ENCODE measurements at places on chromosomes 11 and 22.

DNA sequence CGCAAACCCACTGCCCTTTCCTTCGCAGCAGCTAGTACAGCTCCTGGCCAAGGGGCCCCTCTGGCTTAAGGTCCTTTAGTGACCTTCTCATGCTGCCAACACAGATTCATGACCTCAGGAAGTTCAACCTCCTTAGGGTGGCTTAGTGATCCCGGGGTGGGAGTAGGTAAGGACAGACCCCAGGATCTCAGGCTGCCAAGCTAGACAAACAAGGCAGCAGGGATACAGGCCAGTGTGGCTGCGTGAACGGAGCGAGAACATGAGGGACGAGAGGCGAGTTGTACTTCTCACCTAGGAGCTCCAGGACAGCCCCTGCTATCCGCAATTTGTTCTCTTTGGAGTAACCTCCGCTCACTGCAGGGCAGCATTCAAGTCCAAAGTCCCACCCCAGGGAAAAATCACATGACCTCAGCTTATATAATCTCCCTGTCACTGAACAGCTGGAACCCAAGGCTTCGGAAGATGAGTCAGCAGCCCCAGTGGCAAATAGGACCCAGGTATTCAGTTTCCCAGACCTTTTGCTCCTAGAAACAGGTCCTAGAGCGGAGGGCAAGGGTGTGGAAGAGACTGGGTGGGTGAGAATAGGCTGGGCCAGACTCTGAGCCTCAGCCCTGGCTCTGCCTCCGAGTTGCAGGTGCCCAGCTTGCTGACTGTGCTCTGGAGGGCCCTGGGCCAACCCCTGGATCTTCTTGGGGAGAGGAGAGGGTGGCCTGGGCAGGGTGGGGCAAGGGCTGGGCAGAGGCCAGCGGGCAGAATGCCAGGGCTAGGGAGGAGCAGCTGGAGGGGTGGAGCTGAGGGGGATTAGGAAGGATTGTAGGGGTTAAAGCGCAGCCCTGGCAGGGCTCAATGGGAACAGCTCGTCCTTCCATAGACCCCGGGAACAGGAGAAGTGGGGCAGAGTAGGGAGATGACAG is 13.1 kb downstream of the USP2 start:
- no peak for DNase-seq

GRCh38 chr11:93494357-93494756 is 48.8 kb downstream of the SMCO4 start:
- DNase-seq: no peak

DNA sequence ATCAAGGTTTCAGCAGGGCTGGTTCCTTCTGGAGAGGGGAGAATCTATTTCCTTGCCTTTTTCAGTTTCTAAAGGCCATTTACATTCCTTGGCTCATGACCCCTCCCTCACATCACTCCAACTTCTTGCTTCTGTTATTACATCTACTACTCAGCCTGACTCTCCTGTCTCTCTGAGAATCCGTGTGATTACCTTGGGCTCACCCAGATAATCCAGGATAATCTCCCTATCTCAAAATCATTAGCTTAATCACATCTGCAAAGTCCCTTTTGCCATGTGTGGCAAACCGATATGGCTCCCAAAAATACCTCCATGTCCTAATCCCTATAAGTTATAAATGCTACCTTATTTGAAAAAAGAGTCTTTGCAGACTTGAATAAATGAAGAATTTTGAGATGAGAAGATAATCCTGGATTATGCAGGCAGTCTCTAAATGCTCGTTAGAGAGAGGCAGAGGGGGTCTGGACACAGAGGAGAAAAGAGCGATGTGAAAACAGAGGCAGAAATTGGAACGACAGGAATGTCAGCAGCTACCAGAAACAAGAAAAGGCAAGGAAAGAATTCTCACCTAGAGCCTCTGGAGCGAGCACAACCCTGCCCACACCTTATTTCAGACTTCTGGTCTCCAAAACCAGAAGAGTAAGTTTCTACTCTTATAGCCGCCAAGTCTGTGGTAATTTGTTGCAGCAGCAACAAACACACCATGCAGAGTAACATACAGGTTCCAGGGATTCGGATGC is 23.6 kb upstream of the ARHGAP32 start:
- DNase-seq: no peak

DNA sequence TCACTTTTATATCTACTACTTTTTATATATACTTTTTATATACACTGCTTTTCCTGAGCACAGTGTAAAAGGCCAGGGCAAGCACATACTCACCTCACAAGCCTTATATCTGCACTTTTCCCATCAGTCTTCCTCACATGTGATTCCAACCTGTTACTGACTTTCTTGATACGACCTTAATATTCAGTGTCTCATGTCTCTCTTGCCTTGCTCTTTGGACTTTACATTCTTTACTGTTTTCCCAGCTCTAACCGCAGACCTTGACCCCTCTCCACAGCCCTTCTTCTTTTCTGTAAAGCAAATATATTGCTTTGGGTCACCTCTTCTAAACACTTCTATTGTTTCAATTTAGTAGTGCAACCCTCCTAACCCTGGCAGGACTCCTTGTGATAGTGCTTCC is 353.1 kb upstream of the ANO5 start:
- no peak for DNase-seq

DNA sequence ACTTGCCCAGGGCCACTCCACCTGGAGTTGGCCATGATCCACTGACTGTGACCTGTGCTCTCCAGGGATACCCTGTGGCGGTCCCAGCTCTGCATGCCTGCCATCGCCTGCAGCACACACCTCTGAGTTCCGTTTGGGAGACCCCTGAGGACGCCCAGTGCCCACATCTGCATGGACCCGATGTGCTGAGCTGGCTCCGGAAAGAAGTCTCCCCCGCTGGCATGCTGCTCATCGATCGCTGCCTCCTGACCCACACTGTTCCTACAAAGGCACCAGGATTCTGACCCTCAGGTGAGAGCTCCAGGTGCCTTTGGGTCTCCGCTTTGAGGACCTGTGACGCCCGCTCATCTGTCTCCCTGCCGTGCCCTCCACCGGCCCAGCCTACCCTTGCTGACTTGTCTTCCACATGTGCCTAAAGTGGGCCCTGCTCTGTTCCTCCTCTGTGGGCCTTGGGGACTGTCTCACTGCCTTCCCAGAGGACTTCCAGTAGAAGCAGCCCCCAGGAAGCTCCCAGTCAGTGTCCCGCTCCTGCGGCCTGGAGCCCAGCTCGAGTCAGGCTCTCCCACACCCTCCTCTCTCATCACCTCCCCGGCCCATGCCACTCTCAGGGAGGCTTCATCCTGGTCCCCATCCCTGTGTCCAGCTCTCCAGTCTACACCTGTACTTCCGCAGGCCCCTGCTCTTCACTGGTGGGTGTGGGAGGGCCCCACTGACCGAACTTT is 5.9 kb upstream of the SLC25A1 start:
- no peak for DNase-seq

DNA sequence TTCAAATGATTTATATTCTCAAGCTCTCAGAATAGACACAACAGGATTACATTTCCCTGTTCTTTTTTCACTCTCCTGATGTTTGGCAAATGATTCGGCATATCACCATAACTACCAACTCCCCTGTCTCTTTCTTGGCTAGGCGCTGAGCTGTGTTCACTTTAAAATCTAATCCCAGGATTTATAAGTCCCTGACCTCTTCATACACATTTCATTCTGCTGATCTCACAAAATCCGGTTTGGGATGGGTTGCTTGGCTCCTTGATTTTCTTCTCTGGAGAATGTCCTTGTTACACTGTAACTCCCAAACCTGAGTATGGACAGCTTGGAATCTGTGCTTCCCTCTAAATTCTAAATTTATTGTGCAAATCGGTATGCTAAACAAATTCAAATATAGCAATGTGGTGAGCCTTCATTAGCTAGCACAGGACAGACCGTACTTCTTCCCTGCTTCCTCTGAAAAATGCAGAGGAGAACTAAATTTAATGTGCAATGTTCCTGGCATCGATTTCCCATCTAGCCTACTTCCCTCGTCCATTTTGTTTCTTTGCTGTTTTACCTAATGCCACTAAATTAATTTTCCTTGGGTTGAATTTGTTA is 858.5 kb upstream of the FAT3 start:
- no peak for DNase-seq

DNA sequence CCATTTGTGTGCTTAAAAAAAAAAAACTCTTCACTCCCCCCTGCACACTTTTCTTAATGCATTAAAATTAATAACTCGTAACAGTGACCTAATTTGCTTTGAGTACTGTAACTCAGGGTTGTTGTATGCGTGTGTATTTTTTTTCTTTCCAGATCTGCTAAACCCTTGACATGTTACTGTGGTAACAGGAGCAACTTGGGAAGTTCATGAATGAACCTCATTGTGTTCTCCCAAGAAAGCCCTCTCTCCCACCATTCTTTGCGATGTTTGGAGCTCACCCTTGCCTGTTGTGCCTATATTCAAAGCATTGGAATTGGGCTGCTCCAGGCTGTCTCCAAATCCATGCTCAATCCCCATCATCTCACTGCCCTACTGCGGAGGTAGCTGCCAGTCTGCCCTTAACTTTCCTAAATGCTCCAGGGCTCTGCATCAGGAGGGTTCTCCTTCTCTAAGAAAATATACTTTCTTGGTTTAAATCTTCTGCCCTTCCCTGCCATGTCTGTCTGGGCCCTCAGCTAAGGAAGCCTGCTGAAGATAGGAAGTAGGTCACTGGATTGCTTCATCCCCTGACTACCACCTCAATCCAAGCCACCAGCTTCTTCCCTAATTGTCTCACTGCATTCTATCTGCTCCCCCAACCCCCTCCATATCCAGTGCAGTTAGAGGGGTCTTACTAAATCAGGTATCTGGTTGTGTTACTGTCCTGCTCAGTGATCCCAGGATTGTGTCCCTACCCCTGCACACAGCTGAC is 70.3 kb downstream of the KIRREL3 start:
- no peak for DNase-seq

DNA sequence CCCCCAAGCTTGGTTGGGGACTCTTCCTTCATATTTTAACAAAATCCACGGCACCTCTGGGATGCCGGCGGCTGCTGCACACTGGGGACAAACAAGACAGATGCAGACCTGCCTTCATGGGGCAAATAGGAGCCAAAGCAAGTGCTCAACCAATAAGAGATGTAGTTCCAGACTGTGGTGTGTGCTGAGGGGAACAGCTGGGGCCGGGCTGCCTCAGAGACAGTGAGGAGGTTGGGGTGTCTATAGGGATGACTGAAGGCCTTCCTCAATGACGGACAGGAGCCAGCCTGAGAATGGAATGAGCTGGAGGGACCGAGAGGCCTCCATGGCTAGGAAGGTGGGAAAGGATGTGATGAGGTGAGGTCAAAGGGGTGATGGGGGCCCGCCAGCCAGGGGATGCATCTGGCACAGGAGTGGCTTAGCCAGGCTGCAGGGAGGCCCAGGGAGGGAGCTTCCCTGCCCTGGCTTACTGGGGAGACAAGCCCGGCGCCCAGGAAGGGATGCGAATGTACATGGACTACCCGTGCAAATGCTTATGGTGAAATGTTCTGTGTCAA is 10.3 kb upstream of the CTSD start:
- no peak for DNase-seq

DNA sequence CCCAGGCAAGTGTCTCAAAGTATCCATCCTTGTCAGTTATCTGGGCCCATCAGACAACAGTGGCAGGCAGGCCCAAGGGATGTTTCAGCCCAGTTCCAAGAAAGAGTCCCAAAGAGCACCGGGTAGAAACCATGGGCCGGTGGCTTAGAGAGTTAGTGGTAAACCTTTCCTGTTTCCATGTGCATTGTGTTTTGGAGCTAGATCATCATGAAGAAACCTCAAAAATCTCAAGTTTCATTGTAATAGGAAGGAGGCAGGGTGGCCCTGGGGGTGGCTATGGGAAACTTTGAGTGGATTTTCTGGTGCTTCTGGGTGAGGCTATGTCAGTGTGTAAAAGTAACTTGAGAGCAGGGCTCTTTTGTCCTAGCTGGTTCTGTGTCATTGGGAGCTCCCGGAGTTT is 68.1 kb downstream of the UBASH3B start:
- DNase-seq: no peak

DNA sequence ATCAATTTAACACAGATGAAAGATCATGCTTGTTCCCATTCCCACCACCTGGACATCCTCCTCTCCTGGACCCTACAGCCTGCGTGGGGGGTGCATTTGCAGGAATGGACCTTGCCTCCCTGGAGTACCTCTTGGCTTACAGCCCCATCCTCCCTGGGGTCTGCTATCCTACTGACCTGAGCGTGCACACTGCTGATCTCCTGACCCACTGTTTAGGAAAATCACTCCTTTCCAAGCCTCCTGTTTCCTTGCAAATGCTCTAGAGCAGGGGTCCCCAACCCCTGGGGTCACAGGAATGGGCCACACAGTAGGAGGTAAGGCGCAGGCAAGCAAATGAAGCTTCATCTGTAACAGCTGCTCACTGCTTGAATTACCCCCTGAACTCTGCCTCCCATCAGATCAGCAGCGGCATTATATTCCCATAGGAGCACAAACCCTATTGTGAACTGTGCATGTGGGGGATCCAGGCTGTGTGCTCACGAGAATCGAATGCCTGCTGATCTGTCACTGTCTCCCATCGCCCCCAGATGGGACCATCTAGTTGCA is 88.2 kb upstream of the SEPTIN5 start:
- DNase-seq: no peak

- no peak for DNase-seq
These were observed 37.1 kb upstream of the TLCD5 start for GRCh38 chr11:120288021-120288420.

GRCh38 chr11:40683010-40683409 is 776.4 kb downstream of the LRRC4C start:
- DNase-seq: peak; percentile 67

DNA sequence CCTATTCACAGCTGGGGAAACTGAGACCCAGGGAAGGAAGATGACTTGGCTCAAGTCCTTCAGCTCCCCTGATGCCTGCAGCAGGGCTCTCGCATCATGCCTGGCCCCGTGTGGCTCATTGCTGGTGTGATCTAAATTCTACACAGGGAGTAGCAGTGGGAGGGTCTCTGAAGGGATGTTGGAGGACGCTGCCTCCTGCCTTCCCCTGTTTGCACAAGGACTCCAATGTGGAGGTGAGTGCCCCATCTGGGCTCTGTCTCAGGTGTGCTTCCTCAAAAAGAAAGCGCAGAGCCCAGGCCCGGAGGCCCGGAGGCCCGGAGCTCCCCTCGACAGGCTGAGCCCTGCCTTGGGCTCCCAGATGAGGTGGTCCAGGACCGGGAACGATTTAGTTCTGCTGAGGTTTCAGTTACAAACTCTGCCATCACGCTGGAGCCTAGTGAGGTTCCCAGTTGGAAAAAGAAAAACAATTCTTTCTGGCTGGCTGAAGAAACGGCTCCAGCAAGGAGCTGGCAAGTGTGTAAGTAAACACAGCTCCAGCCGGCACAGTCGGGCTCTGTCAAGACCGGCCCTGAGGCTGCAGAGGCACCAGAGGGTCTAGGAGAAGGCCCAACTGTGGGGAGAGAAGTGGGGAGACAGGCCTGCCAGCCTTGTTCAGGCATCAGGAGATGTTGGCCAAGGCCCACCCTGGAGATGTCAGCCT is 49.8 kb downstream of the NAT10 start:
- DNase-seq: no peak

GRCh38 chr11:14242187-14242586 is 116.8 kb downstream of the RRAS2 start:
- DNase-seq: no peak

- DNase-seq: no peak
These were observed 868.5 kb downstream of the TBC1D22A start for GRCh38 chr22:47630741-47631534.

Data from T47D (cell line).